Stimulated activated CD4-positive, alpha-beta T cell treated with anti-CD3 and anti-CD28 coated beads, Interleukin-4, amount 100 ng/mL, for 1 hour (primary cell): ENCODE measurements at places on chromosomes 1 and 21.
A peak's percentile ranks its signal among the peaks of the same experiment; 100 is the strongest.

- DNase-seq: no peak
Measured at GRCh38 chr21:15272171-15272570, 207.4 kb upstream of the NRIP1 start.

DNA sequence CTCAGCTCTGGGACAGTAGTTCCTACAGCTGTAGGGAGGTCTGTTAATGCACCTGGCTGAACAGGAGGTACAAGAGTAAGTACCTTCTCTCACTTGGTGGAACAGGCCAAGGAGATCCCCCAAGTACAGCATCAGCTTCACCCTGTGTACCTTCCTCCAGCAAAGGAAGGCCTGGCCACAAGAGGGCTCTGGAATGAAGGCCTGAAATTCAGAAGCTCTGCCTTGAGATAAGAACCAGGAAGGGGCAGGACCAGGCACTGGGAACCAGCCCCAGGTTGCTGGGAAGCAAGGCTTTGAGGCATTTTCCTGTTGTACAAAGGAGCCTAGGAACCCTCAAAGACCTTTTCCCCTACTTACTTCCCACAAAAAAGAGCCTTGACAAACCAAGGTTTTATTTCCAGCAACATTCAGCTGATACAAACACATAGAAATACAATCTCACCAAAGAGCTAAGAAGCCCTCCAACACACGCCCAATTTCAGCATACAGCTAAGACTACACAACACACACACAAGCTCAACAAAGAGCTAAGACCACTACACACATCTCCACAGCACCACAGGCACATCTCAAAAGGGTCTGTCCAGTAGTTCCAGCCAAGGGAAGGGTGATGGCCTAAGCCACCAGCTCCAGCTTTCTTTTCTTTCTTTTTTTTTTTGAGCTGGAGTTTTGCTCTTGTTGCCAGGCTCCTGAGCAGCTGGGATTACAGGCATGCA is 23.5 kb downstream of the F11R start:
- peak; percentile 50 for DNase-seq

GRCh38 chr1:204984499-204984898 is 58.5 kb upstream of the CNTN2 start:
- DNase-seq: no peak

DNA sequence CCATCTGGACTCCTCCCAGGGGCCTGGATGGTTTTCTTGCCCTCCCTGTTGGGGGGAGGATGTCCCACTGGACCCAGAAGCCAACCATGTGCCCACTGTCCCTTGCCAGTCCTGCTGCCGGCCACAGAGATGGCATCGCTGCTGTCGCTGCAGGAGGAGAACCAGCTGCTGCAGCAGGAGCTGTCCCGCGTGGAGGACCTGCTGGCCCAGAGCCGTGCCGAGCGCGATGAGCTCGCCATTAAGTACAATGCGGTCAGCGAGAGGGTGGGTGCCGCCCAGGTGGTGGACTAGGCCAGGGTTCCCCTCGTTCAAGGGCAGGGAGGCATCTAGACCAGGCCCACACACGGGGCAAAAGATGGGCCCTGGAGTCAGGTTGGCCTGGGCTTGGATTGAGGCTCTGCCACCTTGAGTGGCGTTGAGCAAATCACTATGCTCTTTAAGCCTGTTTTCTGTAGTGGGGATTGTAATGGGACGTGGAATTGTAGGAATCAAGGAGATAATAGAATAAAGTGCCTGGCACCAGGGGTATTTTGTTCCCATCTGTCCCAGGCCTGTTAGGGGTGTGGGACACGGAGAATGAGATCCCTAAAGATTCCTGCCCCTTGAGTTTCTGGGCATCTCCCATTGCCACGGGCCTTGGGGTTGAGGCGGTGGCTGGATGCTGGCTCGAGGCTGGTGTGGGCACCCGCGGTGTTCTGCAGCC is 2.6 kb downstream of the CROCC start:
- no peak for DNase-seq

DNA sequence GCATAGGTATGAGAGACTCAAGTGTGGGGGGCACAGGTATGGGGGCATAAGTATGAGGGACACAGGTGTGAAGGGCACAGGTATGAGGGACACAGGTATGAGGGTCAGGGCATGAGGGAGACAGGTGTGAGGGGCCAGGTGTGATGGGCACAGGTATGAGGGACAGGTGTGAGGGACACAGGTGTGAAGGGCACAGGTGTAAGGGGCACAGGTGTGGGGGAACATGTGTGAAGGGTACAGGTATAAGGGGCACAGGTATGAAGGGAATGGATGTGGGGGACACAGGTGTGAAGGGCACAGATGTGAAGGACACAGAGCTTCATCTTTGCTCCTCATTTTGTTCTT is 41.2 kb upstream of the CACNA1E start:
- DNase-seq: no peak

DNA sequence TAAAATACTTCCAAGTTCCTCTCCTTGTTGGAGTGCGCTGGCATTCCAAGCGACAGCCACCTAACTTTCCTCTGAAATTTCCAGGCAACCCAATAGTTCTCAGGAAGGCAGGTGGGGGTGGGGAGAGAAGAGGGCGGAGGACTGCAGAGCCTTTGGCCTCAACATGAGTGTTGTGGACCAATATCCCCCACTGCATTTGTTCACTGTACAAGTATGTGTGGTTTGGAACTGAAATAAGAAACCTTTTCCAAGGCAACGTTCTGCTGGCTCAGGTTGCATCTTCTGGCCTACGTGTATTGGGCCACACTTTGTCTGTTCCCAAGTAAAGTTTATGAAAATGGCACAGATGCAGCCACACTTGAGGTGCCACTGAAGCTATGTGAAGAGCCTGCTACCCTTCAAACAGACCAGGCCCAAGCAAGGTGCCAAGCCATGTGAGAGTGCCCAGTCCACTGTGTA is 153.4 kb downstream of the DHRS3 start:
- DNase-seq: no peak

DNA sequence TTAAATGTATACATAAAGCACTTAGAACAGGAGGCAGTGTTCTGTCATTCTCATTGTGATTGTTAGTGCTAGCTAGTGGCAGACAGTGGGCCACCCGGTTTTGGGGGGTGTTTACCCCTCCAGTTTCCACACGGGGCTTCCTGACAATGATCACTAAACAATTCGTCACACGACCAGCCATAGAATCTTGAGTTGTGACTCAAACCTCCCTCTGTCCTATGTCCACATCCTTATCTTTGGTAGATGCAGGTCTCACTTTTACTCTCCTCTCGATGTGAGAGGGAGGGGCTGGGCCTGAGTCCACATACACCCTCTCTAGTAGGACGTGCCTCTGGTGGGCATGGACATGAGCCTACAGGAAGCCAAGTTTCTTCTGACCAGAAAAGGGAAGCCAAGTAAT is 92.6 kb upstream of the SSX2IP start:
- no peak for DNase-seq

GRCh38 chr1:77051425-77051824 is 167.8 kb downstream of the PIGK start:
- DNase-seq: no peak

GRCh38 chr1:8866173-8866791 is 12.2 kb downstream of the ENO1 start:
- DNase-seq: no peak

DNA sequence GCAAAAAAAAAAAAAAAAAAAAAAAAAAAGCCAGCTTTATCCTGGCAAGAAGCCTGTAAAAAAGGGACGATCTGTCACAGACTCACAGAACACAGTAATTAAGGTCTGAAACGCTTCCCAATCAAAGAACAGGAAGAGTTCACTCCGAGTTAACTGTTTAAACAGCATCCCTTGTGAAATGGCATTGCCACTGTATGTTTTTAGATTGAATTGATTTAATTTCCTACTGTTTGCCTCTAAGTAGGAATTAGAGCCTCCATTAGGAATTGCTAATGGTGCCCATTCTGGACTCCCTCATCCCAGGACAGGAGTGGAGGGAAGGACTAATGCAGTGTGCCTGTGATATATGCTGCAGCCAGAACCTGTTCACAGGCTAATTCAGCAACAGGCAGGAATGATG is 370.8 kb downstream of the RWDD3 start:
- no peak for DNase-seq

DNA sequence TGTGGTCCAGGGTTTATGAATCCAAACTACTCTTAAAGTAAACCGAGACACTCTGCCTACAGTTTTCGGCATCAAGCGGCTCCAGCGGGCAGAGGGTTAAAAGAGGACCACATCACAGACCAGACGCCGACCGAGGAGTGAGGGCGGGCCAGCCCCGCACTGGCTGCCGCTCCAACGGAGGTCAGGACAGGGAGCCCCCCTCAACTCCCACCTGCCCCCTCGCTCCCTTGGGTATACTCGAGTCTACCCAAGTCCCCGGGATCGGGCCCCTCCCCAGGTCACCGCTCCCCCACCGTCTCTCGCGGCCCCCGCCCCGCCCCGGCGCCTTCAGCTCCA is 312 bp downstream of the ARNT start:
- no peak for DNase-seq

DNA sequence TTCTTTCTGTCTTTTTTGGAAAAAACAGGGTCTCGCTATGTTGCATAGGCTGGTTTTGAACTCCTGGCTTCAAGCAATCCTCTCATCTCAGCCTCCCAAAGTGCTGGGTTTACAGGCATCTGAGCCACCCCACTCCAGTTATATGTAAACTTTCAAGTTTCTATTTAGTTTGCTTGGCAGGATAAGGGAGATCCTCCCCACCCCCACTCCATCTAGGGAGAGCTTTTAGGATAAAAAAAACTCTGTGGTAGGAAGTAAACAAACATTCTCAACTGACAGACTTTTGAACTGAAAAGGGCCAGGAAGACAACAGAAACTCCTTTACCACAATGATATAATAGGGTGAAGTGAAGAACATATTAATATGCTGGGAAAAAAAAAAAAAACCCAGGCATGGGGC is 41.0 kb upstream of the ZNF326 start:
- DNase-seq: no peak

- DNase-seq: no peak
Measured at GRCh38 chr21:34795175-34795547, 126.4 kb downstream of the CLIC6 start.

DNA sequence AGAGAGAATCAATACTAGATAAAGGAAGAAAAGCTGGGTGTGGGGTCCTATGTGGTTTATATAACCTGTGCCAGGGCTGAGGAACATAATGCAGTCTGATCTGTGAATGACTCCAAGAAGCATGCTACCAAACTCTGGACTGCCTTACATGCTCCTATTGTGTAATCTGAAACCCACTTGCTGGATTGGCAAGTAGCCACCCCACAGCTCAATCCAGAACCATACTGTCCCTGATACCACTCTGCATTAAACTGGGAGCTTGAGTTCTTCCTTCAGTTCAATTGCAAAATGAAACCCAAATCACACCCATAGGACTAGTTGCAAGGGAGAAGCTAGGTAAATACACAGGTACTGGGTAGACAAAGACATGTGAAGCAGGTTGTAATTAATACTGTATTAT is 115.4 kb upstream of the NEGR1 start:
- DNase-seq: no peak

DNA sequence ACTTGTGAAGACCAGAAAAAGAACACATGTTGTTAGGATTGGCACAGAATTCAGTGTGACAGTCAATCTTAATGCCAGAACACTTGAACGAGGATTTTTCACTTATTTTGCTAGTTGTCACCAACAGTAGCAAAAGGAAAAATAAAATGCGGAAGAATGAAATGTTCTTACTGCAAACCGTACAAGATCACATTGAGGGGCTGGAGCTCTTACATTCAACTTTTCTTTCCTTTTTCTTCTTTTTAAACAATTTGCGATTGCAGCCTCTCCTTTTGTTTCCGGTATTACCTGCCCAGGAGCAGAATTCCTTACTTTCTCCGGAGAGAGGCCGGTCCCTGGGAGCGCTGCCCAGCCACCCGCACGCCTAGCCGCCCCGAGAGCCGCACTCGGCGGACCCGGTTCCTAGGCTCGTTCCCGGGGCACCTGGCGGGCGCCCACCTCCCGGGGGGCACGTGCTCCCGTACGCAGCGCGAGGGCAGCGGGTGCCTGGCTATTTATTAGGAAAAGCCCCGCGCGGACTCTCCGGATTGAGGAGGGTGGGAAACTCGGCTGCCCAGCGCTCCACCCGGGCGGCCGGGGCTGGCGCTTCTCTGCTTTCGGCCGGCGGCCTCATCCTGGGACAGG is 1.2 kb upstream of the CAMTA1 start:
- DNase-seq: no peak

DNA sequence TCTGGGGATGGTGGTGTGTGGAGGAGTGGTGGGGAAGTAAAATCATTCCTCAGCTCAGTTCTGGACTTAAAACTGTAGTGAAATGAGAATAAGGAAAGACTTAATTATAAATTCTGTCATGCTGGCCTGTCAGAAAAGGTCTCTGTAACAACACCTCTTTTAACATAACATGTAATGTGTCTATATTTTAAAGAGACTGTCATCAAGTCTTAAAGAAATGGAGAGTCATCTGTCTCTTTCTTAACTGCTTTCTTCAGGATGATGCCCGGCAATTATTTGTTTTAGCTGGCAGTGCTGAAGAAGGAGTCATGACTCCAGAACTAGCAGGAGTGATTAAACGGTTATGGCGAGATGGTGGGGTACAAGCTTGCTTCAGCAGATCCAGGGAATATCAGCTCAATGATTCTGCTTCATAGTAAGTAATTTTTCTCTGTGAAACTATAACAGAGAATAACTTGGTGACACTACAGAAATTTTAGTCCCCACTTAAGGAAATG is 30.6 kb downstream of the GNAI3 start:
- no peak for DNase-seq

GRCh38 chr1:223747838-223748335 is 35.5 kb downstream of the CAPN2 start:
- DNase-seq: no peak

DNA sequence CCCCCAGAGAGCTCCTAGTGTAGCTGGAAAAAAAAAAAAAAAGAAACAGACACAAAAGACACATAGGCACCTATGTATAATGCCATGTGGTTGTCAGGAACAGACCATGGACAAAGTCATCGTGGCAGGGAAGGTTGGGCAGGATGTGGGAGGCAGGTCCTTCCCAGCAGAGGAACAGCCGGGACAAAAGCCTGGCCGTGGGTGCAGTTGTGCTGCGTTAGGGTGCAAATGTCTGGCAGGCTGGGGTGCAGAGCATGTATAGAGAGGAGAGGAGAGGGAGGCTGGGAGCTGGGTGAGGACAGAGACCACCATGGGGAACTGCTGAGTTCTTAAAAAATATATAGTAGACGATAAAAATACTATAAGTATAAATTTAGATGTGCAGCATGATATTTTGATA is 125.7 kb upstream of the C1orf174 start:
- no peak for DNase-seq

GRCh38 chr1:160835751-160836150 is 26.9 kb downstream of the CD244 start:
- no peak for DNase-seq

DNA sequence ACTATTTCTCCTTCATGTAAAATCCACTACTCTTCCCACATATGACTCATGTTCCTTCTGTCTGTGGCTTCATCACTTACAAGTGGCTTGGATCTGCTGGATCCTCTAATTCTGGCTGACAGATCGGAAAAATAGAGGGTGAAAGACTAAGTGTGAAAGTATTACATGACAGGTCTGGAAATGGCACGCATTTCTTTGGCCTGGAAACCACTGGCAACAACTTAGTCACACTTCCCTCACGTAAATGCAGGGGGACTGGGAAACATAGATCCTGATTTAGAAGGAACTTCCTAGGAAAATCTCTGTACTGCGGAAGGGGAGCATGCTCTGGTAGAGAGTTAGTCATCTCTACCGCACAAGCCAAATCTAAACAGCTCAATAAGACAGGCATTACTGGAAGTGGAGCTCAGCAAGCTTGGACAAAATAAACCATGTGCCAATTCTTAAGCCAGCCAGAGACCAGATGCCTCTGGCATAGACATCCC is 305.4 kb upstream of the PTBP2 start:
- no peak for DNase-seq

- no peak for DNase-seq
Measured at GRCh38 chr1:152190589-152190988, 31.6 kb upstream of the RPTN start.

- DNase-seq: no peak
Measured at GRCh38 chr1:153587314-153587713, 21.7 kb upstream of the S100A2 start.
